ENCODE measurements at places on chromosomes 12 and 14. TPM values are rescaled to one million over a fixed set of nuclear protein-coding genes. Genes with fewer than 3 reads are reported as not detected.

DNA sequence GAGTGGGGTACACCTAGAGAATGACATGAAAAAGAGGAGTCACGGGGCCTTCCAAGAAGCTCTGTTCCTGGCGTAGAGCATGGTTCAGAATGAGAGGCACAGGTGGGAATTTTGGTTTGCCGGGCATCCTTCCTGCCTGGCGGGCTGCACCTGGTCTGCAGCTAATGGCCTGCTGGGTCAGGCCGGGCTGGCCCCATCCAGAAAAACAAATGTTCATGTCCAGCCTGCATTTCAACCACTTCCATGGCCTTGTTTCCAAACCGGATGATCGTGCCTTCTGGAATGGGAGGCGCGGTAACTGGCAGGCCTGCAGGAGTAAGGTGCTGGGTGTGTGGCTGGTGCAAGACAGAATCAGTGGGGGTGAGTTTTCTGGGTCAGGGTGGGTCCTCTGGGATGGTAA, 14.4 kb downstream of the TEAD4 start:
- H3K4me3 ChIP-seq = no peak overlapping the region
- no peaks in the 10 kb centered on the region for H3K36me3 ChIP-seq
- H3K27me3 ChIP-seq = peaks cover 3% of the 10 kb centered on the region
- H3K27ac ChIP-seq = no peak overlapping the region

Gene KRT78
- total RNA-seq = not detected

DNA sequence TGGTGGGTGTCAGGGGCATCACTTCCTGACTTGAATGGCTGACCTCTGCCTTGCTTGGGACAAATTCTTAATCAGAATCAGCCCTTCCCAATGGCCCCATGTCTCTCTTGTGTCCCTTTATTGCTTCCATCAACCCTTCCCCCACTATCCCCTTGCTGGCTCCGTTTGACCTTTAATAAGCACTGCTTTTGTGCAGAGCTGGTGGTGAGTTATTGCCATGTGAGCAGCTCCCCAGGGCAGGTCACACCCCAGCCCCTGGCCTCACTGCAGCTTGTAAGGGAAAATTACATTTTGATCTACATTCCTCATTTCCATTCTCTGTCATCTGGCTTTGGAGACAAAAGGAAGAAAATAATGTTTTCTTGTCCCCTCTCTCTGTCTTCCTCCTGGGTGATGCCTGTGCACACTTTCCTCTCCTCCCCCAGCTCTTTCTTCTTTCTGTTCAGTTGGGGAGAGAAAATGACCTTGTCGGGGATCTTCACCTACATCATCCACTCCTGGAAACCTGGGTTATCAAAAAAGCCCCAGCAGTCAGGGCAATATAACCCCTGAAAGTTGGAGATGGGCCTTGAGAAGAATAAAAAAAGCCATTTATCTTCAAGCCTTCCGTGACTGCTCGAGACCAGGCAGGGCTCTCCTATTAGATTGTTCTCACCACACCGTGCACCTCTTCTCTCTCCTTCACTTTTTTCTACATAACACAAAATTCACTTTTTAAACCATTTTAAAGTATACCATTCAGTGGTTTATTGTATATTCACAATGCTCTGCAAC, 100.4 kb upstream of the SRRM4 start:
- peaks cover 2% of the 10 kb centered on the region for H3K27me3 ChIP-seq
- no peak overlapping the region for H3K27ac ChIP-seq
- no peak overlapping the region for H3K4me3 ChIP-seq
- DNase-seq = no peak
- no peaks in the 10 kb centered on the region for H3K36me3 ChIP-seq

GRCh38 chr12:103093499-103094106, 136.1 kb downstream of the ASCL1 start:
- no peaks in the 10 kb centered on the region for H3K36me3 ChIP-seq
- no peak overlapping the region for H3K4me3 ChIP-seq
- H3K27ac ChIP-seq = no peak overlapping the region
- H3K27me3 ChIP-seq = no peaks in the 10 kb centered on the region
- no peak for DNase-seq

GRCh38 chr12:106235770-106236169, 12.1 kb downstream of the CKAP4 start:
- no peaks in the 10 kb centered on the region for H3K27me3 ChIP-seq
- H3K4me1 ChIP-seq = no peaks in the 10 kb centered on the region
- H3K27ac ChIP-seq = no peak overlapping the region
- no peak for DNase-seq

DNA sequence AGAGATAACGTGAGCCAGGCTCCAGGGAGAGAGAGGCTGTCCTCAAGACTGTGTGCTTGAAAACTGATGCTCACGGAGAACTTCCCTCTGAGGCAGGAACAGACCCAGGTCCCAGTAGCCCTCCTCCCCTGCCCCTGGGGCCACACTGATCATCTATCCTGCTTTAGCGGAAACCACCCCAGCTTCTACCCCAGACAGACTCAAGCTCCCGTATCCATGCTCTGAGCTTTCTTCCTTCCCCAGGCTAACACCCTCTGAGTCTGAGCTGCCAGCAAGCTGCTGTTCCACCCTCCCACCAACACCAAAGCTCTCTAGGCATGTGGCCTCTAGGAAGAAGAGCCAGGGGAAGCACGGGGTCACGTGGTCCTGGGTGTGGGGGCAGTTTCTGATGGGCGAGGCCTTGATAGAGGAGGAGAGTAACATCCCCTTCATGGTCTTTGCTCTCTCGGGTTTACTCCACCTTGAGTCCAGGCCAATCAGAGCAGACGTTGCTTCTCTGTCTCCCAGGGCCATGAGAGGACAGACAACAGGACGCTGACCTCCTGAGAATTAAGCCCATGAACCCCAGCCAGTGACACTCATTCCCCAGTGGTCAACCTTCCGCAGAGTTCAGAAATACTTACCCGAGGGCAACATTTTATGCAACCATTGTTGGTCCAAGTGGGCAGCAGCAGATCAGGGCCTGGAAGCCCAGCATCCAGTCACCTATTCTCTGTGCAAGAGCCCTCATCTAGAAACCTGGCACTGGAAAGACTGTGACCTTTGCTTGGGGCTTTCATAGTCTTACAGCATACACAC, 1.4 kb downstream of the PCK2 start:
- peaks cover 40% of the 10 kb centered on the region for H3K36me3 ChIP-seq
- peak; percentile 84 for DNase-seq
- H3K4me1 ChIP-seq = peaks cover 27% of the 10 kb centered on the region
- peak overlapping the region; percentile 94 for H3K4me3 ChIP-seq

DNA sequence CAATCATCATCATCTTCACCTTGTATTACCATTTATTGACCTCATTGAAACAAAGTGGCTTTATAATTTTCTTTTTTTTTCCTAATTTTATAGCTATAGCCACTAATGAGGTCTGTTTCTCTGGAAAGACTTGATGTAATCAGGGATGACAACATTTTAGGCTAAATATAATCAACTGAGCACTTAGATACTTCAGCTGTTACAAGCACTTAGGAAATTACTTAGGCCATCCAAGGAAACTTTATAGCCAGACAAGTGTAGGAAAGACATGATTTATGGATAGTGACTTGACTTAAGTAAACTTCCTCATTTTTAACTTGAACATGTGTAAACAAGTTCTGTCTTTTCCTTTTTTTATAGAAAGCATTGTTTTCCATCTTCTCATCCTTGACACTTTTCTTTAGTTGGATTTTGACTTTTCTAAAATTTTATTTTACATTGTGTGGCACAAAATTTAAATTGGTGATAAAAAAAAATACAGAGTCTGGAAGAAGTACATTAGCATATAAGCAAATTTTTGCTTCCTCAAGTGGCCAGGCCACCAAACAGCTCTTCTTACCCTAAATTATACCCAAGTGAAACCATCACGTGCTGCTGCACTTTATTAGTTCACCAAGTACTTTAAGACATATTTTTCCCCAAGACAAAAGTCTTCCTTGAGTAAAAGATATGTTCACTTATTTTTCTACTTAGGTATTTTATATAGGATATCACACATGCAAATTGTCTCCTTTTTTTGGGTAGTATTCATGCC, 15.1 kb downstream of the CPNE8 start:
- no peaks in the 10 kb centered on the region for H3K36me3 ChIP-seq
- H3K4me3 ChIP-seq = no peak overlapping the region
- H3K27ac ChIP-seq = no peak overlapping the region
- peaks cover 17% of the 10 kb centered on the region for H3K4me1 ChIP-seq

Gene SENP1
- total RNA-seq = 41.6 TPM

Gene KRT75
- total RNA-seq = not detected

GRCh38 chr14:94581127-94581999, at the start of gene SERPINA5:
TSS of gene SERPINA5 (plus strand) at chr14:94581426. CDS start at chr14:94587363, 5,937 bp downstream.
- no peaks in the 10 kb centered on the region for H3K4me1 ChIP-seq
- H3K27me3 ChIP-seq = no peaks in the 10 kb centered on the region
- no peaks in the 10 kb centered on the region for H3K36me3 ChIP-seq
- no peak within 1 kb of the TSS for H3K4me3 ChIP-seq
- no peak within 1 kb of the TSS for H3K27ac ChIP-seq

Gene MGST1
- total RNA-seq = not detected

DNA sequence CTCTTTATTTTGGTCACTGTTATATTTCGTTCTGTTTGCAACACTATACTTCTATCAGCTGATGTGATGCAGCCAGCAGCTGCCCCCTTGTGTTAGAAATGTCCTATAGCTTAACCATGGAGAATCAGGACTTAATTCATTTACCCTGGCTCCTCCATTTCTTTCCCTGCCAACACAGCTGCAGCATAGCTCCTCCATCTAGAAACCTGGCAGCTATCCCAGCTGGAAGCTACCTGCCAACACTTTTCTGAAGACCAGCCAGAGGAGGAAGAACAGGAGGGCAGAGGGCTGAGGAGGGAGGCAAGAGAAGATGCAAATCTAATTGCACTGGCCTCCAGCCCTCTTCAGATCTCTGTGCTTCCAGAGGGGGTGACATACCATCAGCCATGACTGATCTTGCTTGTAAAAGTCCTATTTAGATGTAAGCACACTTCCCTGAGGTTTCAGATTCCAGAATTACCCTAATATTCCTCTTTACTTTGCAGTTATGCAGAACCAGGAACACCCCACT, 156.8 kb upstream of the TMEM260 start:
- H3K27me3 ChIP-seq = peaks cover 3% of the 10 kb centered on the region
- H3K36me3 ChIP-seq = no peaks in the 10 kb centered on the region
- no peak for DNase-seq
- no peak overlapping the region for H3K27ac ChIP-seq
- no peak overlapping the region for H3K4me3 ChIP-seq

GRCh38 chr14:98174041-98174440, 1098.0 kb downstream of the BCL11B start:
- peak overlapping the region; percentile 98 for H3K27ac ChIP-seq
- peaks cover 97% of the 10 kb centered on the region for H3K4me1 ChIP-seq
- peaks cover 7% of the 10 kb centered on the region for H3K36me3 ChIP-seq
- peak; percentile 75 for DNase-seq
- H3K27me3 ChIP-seq = no peaks in the 10 kb centered on the region
- peak overlapping the region; percentile 62 for H3K4me3 ChIP-seq

Gene CLEC2D
- total RNA-seq = 191 TPM

- no peaks in the 10 kb centered on the region for H3K4me1 ChIP-seq
- no peak overlapping the region for H3K4me3 ChIP-seq
- no peaks in the 10 kb centered on the region for H3K27me3 ChIP-seq
- no peak for DNase-seq
- no peaks in the 10 kb centered on the region for H3K36me3 ChIP-seq
Observed at GRCh38 chr12:41467591-41468325, 279.6 kb downstream of the PDZRN4 start.

DNA sequence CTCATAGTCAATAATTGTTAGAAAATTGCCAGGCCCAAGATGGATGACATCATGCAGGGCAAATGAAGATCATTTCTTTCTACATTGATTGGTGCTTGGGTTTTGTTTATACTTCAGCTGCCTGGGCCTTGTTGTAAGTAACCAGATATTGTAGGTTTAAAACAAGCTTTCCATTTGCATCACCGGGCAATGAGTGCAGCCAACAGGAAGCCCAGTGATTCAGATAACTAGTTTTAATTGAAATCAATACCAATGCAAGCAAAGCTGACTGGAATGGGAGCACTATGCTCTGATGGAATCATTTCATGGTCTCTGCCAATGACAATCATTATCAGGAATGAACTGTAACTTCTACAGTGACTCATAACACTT, 279.3 kb downstream of the DUSP6 start:
- peaks cover 41% of the 10 kb centered on the region for H3K4me1 ChIP-seq
- H3K27me3 ChIP-seq = no peaks in the 10 kb centered on the region
- H3K4me3 ChIP-seq = no peak overlapping the region
- H3K36me3 ChIP-seq = no peaks in the 10 kb centered on the region
- peak; percentile 48 for DNase-seq
- peak overlapping the region; percentile 86 for H3K27ac ChIP-seq

Gene PAX9
- total RNA-seq = not detected

Gene SYCP3
- total RNA-seq = 0.07 TPM

Gene AHNAK2
- 0.05 TPM for total RNA-seq

DNA sequence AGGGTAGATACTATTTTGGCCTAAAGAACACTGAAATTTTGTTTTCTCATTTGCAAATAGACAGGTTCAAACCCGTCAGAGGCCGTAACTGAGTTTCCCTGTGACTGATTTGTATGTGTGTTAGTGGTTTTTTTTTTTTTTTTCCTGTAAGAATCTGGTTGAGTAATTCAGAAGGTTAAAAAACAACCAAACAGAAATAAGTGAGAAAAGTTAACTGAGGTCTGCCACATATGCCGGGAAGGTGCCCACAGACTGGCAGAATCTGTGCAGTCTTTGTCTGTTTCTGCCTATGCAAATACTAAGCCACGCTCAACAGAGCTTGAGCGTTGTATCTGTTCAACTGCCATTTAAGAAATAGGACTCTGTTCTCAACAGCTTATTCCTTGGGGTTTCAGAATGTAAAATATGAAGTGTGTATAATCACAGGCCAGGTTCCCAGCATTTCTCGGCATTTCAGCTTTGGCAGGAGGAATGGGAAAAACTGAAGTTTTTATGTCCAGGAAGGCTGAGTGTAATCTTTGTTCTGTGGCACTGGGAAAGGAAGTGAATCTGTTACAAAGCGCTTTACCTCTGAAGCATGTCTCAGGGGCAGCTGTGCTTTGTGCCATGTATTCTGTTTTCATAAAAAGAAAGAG, 181.9 kb downstream of the PRKCH start:
- H3K36me3 ChIP-seq = peaks cover 44% of the 10 kb centered on the region
- H3K4me3 ChIP-seq = peak overlapping the region; percentile 62
- peak; percentile 90 for DNase-seq
- H3K27ac ChIP-seq = peak overlapping the region; percentile 98
- no peaks in the 10 kb centered on the region for H3K27me3 ChIP-seq
- peaks cover 98% of the 10 kb centered on the region for H3K4me1 ChIP-seq

DNA sequence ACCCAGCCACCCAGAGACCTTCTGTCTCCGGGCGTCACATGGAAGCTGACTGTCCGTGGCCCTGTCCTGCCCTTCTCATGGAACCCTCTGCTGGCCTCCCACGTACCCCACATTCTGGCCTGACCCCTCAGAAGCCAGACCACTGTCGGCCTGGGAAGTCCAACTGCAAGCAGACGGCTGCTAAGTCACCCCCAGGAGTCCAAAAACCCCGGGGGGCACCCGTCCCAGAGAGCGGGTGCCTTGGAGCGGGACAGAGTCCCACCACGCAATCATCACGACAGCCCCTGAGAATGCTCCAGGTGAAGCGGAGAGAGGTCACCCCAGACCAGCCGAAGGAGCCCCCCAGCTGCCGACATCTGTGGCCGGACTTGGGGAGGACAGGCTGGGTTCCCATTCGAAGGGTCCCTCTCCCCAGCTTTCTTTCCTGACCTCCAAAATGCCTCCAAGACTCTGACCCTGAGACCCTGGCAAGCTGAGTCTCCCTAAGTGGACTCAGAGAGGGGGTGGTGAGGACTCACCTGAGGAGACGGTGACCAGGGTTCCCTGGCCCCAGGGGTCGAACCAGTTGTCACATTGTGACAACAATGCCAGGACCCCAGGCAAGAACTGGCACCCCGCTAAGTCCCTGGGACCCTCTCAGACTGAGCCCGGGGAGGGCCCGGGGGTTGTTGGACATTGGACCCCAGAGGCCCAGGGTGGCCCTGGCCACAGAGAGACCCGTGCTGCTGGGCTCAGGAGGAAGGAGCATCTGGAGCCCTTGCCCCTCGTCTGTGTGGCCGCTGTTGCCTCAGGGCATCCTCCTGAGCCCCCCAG, 337.1 kb downstream of the TMEM121 start:
- DNase-seq = peak; percentile 8
- peaks cover 11% of the 10 kb centered on the region for H3K27me3 ChIP-seq
- H3K36me3 ChIP-seq = no peaks in the 10 kb centered on the region
- H3K4me3 ChIP-seq = no peak overlapping the region

All from activated CD4-positive, alpha-beta memory T cell treated with anti-CD3 and anti-CD28 coated beads for 36 hours (primary cell).